ENCODE measurements at places on chromosomes 11 and 22.
A peak's percentile ranks its signal among the peaks of the same experiment; 100 is the strongest.

DNA sequence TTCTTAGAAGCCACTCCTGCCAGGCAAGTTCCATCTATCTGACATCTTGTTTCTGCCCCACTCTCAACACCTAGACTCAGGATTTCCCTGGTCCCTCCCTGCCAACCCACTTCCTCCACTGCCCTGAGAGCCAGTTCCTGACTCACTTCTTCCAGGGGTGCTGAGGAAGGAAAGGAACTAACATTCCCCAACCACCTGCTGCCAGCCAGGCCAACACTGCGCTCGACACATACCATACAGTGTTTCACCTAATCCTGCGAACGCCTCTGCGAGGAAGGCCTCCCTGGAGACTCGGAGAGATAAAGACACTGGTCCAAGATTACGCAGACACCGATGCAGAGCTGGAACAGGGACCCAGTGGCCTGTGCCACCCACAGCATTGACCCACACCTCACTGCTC lies 40.2 kb downstream of the MICAL3 start:
- no peak for DNase-seq

DNA sequence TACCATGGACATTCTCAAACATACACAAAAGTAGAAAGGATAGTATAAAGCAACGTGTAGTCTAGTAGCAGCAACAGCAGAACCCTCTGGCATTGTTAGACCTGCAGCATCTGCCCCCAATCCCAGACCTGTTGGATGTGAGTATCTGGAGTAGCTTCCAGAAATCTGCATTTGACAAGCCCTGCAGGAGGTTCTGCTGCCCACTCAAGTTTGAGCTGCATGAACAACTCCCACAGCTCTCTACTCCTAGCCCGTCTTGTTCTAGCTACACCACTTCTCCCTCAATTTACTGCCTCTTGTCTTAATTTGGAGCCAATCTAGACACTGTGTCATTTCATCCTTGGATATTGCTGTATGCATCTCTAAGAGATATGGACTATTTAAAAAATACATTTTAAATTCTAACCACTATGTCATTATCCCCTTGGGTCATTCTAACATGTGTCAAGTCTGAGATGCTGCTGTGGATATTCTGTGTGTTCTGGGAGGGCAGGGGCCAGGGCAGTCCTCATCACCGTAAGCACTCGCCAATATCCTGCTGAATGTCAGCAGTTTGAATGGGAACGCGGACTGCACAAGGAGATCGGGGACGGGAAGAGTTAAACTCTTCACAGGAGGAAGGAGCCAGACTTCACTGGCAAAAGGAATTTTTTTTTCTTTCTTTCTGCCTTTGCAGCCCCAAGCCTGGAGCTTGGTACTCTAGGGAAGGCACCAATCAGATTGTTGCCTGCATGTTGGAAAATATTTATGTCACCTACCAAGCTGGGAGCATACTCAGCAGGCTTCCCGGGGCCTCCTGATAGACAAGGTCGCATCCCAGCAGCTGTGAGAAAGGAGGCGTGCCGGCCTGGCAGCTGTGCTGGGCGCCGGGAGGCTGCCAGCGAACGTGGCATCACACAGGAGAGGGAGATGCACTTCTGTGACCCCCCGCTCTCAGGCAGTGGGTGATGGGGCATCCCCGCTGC lies 429.0 kb downstream of the MIAT start:
- DNase-seq, result no peak

DNA sequence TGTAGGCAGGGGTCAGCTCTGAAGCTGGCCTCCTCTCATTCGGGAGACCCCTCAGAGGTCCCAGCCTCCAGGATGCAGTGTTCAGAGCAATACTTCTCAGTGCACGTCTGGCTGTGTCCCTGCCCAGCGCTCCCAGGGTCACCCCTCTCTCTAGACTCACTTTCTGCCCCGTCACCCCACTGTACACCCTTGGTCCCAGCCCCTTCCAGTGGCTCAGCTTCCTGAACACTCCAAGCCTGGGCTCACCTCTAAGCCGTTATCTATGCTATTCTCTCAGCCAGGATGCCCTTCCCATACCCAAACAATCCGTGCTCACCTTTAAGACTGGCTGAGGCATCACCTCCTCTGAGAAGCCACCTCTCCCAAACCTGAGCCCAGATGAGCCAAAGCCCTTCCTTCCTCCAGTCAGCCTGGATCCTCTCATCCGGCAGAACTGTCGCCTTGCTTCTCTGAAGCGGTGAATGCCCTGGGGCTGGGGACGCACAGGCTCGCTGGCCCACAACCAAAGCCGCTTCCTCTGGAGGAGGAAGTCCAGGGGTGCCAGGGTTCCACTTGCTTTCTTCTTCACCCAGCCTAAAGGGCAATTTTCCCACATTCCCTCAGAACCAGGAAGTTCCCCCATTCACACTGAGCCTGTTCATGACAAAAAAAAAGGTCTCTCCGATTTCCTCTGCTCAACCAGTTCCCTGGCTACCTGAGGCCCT lies 13.7 kb upstream of the CDKN1C start:
- DNase-seq, result no peak

GRCh38 chr22:35914357-35914664 lies 114.3 kb downstream of the RBFOX2 start:
- no peak for DNase-seq

- no peak for DNase-seq
Measured at GRCh38 chr11:120612513-120613263, 101.1 kb downstream of the GRIK4 start.

GRCh38 chr22:49012712-49013395 lies 814.8 kb downstream of the BRD1 start:
- DNase-seq, result no peak

DNA sequence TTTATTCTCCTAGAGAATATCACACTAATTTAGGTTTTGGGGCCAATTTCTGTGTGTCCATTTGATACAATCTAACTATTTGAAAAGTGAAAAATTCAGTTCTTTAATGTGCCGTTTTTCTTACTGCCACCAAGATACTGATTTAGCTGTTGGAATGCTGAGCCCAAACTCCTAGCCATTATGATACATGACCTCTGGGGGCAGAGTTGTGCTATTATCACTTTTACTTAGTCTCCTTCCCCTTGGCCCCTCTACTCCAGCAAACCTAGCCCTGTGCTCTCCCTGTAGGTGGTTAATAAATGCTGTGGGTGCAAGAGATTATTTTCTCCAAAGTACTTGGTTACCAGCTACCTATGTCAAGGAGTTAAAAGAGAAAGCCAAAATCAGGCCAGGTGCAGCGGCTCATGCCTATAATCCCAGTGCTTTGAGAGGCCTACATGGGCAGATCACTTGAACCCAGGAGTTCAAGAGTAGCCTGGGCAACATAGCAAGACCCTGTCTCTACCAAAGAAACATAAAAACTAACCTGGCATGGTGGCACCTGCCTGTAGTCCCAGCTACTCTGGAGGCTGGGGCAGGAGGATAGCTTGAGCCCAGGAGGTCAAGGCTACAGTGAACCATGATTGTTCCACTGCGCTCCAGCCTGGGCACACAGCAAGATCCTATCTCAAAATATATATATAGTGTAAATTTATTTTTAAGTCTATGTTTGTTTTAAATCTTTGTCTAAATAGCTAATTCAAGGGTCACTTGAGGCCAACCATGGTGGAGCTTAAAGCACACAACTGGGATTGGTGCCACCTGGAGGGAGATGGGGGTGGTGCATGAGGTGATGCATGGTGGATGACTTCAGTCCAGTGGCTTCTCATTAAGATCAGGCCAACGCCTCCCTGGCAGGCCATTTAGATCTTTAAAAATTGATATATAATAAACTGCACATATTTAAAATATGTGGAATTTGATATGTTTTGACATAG lies 193.2 kb upstream of the PLET1 start:
- no peak for DNase-seq

GRCh38 chr11:105713696-105714095 lies 103.8 kb downstream of the GRIA4 start:
- no peak for DNase-seq

GRCh38 chr11:3186166-3186953 lies 21.2 kb upstream of the OSBPL5 start:
- no peak for DNase-seq

DNA sequence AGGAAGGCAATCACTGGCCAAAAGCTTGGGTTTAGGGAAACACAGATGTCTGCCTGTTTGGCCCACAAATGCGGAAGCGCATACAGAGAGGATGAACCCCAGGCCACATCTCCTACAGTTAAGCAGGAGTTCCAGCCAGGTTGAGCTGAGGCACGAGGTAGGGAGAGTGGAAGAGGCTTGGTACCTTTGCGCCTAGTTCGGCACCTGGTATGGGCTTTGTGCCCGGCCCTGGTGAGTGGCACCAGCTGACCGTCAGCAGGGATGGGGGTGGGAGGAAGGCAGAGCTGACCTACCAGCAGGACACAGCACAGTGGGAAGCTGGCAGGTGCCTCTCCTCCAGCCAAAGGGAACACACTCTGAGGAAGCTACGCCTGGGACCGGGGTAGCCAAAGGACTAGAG lies 57.6 kb downstream of the KCNC1 start:
- DNase-seq, result no peak

DNA sequence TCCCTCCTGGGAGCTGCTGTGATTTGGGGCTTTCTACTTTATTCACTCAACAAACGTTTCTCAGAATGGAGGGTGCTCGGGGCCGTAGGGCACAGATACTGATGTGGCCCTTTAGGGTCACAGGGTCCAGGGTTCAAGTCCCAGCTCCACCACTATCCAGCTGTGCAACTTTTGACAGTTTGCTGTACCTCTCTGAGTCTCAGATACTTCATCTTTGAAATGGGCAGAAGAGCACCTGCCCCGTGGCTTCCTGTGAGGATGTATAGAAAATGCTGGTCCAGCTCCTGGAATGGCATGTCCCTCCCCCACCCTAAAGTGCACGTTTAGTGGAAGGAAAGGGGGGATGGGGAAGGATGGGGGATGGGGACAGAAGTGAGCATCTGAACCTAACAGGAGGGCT lies 21.9 kb upstream of the PRR5 start:
- DNase-seq, result no peak

DNA sequence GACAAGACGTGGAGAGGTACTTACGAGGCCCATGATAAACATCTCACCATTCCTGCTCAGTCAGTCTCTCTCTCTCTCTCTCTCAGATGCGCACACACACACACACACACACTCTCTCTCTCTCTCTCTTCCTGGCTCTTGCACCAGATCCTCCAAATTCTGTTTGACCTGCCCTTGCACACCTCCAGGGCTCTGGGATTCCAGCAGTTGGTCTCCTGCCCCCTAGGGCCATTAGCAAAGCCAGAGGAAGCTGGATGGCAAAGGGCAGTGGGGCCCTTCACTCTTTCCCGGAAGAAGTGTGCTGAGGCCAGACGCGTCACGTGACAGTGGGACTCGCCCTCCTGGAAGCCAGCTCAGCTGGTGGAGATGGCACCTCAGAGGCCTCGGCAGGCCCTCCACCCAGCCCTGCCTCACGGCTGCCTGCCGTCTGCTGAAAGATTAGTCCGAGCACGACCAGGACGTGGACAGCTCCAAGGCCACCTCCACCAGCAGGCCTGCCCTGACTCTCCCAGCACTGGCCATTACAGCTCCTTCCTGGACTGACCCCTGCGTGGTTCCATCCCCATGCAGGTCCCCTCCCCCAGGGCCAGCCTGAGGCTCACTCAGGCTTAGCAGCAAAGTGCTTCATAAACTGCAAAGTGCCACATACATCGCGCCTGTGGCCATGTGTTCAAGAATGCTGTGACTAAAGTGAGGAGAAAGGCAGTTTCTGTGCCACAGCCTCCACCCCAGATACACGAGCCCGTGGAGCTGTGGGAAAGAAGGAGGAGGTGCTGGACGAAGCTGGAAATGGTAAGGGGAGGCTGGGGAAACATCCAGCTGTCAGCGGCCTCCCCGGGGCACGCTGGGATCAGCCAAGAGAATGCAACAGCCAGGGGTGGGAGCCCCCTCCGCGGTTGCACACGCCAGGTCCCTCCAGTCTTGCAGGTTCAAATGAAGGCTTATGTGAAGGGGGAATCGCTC lies 3.7 kb downstream of the PDGFB start:
- no peak for DNase-seq

GRCh38 chr11:133163463-133164419 lies 368.6 kb downstream of the OPCML start:
- peak; percentile 62 for DNase-seq

DNA sequence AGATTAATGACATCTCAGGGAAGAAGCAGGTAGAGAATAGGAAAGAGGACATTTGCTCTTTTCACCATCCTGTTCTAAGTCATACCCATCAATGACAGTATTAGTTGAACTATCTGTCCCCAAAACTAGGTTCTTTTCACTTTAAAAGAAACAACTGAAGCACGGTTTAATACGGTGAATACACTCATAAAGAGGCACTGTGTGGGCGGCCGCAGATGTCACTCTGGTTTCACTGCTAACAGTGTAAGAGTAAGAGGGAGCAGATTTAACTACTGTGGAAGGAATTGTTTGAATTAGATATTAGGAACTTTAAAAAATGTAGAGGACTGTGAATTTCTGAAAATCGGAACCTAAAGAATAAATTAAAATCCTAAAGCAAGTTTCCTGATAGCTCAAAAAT lies 49.5 kb downstream of the VSIG10L2 start:
- peak; percentile 2 for DNase-seq

DNA sequence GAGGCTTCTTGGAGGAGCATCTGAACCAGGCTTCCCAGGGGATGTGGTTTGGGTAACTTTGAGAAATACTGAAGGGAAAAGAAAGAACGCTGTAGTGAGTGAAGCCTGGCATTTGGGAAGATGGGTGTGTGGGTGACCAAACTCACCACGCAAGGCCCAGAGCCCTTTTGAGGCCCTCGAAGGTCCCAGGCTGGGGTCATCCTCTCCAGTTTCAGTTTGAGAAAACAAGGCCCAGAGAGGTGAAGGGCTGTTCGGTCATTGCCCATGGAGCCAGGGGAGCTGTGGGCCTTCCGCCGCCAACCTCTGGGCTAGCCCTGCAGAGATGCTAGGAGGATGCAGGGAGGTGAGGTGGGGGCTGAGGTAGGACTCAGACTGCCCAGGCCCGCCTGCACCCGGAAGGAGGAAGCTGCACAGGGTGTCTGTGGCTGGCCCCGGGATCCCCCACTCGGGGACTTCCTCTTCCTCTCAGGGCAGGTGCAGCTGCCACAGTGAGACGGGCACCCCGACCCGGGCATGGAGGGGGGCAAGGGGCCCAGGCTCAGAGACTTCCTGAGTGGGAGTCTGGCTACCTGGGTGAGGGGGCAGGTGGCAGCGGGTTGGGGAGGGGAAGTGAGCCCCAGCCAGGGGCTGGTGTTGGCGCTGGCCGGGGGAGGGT lies at the start of gene CCDC88B:
CCDC88B (plus strand) TSS at position 451 of the 655 bp plus-strand sequence; CDS start at position 514, 63 bp downstream.
- DNase-seq, result no peak

- DNase-seq, result no peak
Measured at GRCh38 chr11:94201004-94201465, 72.4 kb downstream of the PANX1 start.

DNA sequence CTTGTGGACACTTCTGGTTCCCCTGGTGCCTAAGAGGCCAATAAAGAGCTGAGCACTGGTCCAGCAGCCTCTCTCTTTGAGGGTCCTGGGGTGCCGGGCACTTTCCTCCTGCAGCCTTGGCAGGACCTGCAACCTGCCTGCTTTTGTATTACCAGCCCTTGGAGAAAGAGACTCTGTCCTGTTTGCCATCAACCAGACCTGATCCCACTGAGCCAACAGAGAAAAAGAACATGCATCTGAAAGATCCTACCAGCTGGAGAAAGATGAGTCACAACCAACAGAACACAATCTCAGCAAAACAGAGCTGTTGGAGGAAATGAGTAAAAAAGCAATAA lies 321.0 kb downstream of the DDX10 start:
- no peak for DNase-seq
